Stimulated activated CD8-positive, alpha-beta memory T cell treated with anti-CD3 and anti-CD28 coated beads, Interleukin-4, amount 100 ng/mL, for 1 hour (primary cell): ENCODE measurements at places on chromosomes 2 and 18.

DNA sequence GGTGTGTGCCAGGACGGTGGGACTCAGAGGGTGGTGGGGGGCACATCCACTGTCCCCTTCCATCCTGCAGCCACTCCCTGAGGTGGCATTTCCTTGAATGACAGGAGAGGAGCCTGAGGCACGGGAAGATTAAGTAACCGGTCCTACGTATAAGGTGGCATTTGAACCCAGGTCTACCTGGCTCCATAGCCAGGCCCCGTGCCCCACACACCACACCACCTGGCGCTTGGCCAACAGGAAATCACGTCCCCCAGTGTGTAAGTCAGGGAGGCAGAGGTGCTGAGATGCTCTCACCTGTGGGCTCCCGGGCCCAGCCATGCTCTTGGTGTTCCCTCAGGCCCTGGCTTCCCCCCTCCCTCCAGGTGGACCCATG, 53.7 kb downstream of the HPCAL1 start:
- DNase-seq, result no peak

GRCh38 chr18:61901323-61901986, 8.6 kb upstream of the RNF152 start:
- DNase-seq, result no peak

GRCh38 chr2:101722864-101723263, 25.4 kb downstream of the MAP4K4 start:
- no peak for DNase-seq

DNA sequence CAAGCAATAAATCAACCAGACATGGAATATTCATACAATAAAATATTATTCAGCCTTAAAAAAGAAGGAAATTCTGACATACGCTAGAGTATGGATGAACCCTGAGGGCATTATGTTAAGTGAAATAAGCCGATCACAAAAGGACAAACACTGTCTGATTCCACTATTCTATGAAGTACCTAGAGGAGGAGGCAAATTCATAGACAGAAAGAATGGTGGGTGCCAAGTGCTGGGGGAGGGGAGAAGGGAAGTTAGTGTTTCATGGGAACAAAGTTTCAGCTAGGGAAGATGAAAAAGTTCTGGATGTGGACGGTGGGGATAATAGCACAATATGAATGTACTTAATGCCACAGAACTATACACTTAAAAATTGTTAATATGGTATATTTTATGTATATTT, 19.8 kb downstream of the SMAD7 start:
- no peak for DNase-seq

GRCh38 chr2:66701251-66701650, 266.3 kb downstream of the MEIS1 start:
- no peak for DNase-seq

GRCh38 chr2:112686348-112687217, 34.2 kb upstream of the NT5DC4 start:
- no peak for DNase-seq

DNA sequence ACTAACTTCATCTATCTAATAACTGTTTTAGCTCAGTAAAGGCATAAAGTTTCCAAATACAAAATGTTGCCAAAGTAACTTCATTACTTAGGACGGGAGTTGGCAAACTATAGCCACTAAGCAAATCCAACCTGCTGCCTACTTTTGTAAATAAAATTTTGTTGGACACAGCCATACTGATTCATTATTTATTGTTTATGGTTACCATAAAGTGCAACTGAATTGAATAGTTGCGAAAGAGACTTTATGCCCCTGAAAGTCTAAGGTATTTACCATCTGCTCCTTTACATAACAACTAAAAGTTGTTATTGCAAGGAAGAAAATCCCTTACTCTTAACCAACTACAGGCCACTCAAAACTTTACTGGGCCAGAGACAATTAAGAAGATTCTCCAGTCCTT, 256.7 kb upstream of the RBBP8 start:
- no peak for DNase-seq

DNA sequence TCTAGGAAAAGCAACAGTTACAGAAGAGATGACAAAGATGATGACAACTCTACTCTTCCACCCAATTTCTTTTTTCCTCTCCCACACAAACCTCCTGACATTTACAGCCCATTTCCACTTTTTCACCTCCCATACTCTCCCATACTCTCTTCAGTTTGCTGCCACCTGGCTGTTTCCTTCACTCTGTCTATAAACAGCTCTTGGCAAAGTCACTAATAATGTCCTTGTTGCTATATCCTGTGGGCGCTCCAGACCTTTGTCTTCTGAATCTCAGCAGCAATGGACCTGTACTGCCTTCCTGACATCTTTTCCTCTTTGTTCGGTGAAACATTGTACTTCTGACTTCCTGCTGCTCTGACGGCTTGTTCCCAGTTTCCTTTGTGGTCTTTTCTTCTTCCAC, 60.7 kb upstream of the CAVIN2 start:
- DNase-seq, result no peak

- no peak for DNase-seq
These were observed 30.2 kb downstream of the MTA3 start for GRCh38 chr2:42598656-42599055.

DNA sequence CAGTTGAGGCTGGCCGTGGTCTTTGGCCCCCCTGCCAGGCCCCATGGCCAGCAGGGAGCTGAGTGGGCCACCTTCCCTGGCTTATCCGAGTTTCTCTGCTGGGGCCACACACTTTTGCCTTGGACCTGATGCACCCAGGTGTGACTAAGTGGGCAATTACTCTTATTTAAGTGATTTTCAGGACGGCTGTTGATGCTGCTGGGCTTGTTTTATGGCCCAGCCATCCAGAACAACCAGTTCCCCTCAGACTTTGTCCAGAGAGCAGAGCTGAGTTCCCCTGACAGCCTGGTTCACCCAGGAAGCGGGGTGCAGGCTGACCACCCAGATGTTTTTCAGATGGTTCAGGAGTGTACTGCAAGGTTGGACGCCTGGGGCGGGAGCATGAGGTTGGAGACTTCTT, 68.8 kb downstream of the GLI2 start:
- DNase-seq, result no peak

DNA sequence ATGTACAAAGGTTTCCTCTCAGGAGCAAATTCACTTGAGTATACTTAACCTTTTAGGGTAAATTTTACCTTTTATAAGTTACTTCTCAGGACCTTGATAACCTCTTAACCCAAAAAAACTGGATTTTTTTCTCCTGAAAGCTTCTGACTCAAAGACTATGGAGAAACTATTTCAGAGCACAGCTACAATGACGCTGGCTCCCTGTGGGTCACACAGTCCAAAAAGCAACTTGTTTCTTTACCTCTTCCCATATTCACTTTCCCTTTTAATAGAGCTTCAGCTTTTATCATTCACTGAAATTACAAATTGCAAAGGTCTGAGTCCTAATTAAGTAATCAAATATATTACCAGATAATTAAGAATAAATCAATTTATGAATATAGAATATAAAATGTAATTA, 32.4 kb downstream of the GTF3C3 start:
- no peak for DNase-seq

DNA sequence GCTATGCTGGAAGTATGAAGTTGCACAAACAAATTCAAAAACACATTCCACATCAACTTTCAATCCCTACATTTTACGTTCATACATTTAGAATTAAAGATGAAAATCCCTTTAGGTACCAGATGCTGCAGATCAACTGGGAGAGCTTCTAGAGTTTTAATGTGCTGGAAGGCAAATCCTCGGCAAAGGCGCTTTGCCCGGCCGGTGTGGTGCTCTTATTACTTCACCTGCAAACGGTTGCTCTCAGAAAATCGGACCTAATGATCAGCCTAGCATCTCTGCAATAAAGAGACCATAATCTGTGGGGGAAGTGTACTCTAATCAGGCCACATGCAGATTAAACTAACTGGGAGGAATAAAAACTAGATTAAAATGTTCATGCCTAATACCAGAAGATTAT, 513.8 kb downstream of the ZEB2 start:
- no peak for DNase-seq
